Activated T-cell treated with anti-CD3 and anti-CD28 coated beads, Interleukin-2, amount 50 U/mL, for 4 hours (primary cell): ENCODE measurements at places on chromosomes 11 and 22.

- peak; percentile 14 for DNase-seq
Measured at GRCh38 chr11:95443386-95443785, 212.4 kb upstream of the SESN3 start.

DNA sequence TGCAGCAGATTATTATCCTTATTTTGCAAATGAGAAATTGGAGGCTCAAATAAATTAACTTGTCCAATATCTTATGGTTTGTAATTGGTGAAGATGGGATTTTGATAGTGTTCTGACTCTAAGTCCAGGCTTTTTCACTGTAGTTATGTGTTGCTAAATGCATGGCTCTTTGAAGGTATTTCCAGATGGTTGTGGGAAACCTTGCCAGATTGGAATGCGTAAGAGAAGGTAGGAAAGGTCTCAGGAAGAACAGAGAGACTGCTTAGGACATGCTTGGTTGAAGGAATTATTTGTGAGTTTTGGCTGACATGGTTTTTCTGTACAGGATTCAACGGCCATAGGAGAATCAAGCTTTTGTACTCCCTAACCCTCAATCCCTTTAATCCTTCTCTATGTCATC lies 108.6 kb downstream of the STIM1 start:
- DNase-seq = no peak

DNA sequence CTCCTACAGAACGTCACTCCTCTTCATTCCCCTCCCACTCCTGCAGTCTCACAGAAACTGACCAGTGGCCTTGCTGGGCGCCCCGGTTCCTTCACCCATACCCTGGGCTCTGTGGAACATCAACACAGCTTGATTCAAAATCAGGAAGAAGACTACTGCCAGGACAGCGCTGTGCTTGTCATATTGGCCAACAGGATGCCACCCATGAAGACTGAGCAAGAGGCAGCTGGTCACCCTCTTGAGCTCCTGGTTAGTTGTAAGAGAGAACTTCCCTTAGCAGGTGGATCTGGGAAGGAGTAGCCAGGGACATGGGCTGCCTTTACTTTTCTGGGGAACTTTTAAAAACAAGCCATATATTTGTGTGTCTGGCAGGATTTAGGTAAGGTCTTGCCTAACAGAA lies 110.4 kb upstream of the TIMP3 start:
- no peak for DNase-seq

GRCh38 chr11:122509091-122509490 lies 146.4 kb upstream of the UBASH3B start:
- DNase-seq = no peak

DNA sequence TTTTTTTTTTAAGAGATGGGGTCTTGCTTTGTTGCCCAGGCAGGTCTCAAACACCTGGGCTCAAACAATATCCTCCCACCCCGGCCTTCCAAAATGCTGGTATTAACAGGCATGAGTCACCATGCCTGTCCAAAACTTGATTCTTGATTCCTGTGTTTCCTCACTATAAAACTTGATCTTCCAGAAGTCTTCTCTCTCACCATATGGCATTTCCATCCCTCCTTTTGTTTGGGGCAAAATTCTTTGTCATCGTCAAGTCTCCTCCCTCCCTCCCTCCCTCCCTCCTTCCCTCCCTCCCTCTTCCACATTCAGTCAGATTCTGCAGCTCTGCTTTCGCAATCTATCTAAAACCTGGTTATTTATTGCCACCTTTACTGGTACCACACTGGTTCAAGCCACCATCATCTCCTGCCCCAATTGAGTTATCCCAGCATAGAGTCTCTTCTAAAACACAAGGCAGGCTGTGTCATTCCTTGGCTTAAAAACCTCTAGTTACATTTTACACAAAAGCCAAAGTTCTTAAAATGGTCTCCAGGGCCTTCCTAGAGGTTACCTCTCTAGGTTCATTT lies 65.0 kb upstream of the HORMAD2 start:
- no peak for DNase-seq

- peak; percentile 91 for DNase-seq
Measured at GRCh38 chr11:73307323-73308002, 613 bp upstream of the ARHGEF17 start.

- DNase-seq = no peak
Measured at GRCh38 chr11:76510060-76511047, 65.5 kb downstream of the EMSY start.

DNA sequence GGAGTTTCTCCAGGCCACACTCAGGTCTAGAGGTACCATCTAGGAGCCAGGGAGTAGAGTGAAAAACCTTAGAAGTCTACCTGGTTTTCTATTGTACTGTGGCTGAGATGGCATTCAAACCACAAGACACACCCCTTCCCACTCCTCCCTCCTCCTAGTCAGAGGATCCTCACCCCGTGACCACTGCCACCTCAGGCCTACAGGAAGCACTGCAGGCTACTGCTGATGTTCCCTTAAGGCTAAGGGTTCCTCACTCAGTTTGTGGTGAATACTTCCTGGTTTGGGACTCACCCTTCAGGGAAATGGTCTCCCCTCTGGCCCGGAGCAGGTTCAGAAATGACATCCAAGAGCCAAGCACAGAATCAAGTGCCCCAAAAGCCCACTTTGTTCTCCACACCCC lies 1293.9 kb downstream of the JRKL start:
- no peak for DNase-seq

DNA sequence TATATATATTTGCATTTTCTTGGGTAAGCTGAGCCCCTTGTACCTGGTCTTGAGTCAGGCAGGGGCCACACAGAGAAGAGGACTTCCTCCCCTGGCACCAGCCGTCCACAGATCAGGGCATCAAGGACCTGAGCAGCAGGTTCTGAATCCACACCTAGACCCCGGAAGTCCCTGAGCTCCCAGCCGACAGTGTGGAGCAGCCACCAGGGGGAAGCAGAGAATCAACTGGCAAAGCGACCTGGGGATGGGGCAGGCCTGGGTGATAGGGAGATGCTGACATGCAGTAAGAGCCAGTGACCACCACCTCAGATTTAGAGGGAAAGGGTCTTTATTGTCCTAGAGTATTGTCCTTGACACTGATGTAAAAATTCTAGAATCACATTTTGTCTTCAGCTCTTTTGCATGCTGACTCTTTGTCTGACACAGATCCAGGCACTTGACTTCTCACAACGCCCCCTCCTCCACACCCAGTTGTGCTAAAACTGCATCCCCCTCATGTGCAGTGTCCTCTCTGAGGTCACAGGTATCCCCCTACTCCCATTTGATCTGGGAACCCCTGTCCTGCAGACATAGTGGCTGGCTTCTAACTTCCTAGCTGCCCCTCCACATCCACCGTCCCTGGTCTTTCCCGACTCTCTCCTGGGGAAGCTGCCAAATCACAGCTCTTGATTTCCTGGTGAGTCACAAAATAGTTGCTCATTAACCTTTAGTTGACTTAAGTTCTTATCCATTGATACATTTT lies 109.3 kb downstream of the GGTLC2 start:
- DNase-seq = peak; percentile 69

- DNase-seq = no peak
Measured at GRCh38 chr11:47357985-47358730, 5.7 kb upstream of the MYBPC3 start.

GRCh38 chr11:112548641-112549040 lies 288.0 kb upstream of the PLET1 start:
- no peak for DNase-seq

GRCh38 chr22:20258584-20259326 lies 9.4 kb downstream of the RTN4R start:
- peak; percentile 23 for DNase-seq
